ENCODE measurements at places on chromosomes 7 and 10. TPM values are rescaled to one million over a fixed set of nuclear protein-coding genes. Genes with fewer than 3 reads are reported as not detected.
A peak's percentile ranks its signal among the peaks of the same experiment; 100 is the strongest.

GRCh38 chr10:112340601-112341000, 33.3 kb upstream of the ACSL5 start:
- no peaks in the 10 kb centered on the region for H3K4me1 ChIP-seq
- no peak overlapping the region for H3K4me3 ChIP-seq
- H3K27me3 ChIP-seq, result no peaks in the 10 kb centered on the region

DNA sequence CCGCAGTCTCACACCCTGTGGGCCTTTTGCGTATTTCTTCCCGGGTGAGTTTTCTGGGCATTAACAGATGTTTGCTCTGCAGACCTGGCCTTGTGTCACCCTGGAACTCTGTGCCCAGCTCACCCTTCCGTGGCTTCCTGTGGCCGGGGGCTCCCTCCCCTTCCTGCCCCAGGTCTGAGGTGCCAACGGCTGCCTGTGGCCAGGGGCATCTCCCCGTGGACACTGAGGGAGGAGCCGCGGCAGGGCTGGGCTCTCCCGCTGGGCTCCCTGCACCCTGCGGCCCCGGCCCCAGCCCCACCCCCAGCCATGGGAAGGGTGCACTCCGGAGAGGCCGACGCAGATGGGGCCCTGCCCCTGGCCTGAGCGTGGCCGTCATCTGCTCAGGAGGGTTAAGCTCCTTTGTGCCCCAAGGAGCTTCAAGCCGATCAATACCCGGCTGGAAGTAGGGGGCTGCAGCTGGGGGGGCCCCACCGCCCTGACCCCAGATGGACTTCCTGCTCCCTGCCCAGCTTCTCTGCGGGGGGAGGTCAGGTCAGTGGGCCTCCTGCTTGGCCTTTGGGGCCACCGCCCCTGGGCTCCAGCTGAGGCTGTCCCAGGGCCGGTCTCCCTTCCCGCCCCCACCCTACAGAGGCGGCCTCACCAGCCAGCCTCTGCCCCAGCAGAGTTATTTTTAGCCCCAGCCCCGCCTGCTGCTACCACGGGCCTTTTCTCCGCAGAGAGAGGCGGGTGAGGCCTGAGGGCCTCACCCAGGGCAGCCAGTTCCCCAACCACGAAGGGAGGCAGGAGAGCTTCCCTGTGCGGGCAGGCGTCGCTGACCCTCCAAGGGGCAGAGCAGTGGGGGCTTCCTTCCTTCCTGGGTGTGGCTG, 24.2 kb downstream of the PWWP2B start:
- peak; percentile 71 for DNase-seq
- H3K4me3 ChIP-seq, result no peak overlapping the region
- H3K4me1 ChIP-seq, result peaks cover 4% of the 10 kb centered on the region
- no peaks in the 10 kb centered on the region for H3K36me3 ChIP-seq

DNA sequence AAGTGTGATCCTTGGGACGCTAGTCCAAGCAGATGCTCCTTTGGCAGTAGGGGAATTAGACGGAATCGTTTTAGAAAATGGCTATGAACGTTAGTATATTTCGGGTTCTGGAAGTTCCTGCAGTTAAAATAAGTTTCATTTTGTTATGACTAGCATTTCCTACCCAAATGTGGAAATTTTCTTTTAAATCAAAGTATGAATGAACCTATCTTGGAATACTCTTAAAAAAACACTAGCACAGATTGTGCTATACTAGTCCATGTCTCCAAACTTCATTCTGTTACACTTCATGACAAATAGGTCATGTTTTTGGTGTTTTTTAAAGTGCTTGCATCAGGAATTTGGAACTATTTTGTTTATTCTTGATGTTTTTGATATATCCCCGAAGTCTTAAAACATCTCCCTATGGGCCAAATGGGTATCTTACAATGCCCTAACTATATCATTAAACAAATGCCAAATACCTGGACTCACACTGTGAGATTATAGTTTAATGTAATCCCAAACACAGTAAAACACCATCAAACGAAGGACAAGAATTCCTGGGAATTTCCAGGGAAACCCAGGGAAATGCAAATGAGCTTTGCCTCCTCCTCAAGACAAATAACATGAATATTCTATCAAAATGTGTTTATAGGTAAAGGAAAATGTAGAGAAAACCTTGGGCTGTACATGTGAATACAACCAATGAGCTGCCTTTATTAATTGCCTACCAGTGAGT, 75.9 kb upstream of the PTPRZ1 start:
- no peaks in the 10 kb centered on the region for H3K36me3 ChIP-seq
- H3K4me3 ChIP-seq, result no peak overlapping the region
- DNase-seq, result no peak
- H3K27me3 ChIP-seq, result no peaks in the 10 kb centered on the region
- H3K27ac ChIP-seq, result no peak overlapping the region

- H3K27me3 ChIP-seq, result no peaks in the 10 kb centered on the region
- H3K36me3 ChIP-seq, result no peaks in the 10 kb centered on the region
- H3K4me3 ChIP-seq, result no peak overlapping the region
- H3K27ac ChIP-seq, result no peak overlapping the region
- DNase-seq, result no peak
Observed at GRCh38 chr7:28355635-28356319, 56.5 kb upstream of the CREB5 start.

Gene CALML5
- not detected for total RNA-seq

DNA sequence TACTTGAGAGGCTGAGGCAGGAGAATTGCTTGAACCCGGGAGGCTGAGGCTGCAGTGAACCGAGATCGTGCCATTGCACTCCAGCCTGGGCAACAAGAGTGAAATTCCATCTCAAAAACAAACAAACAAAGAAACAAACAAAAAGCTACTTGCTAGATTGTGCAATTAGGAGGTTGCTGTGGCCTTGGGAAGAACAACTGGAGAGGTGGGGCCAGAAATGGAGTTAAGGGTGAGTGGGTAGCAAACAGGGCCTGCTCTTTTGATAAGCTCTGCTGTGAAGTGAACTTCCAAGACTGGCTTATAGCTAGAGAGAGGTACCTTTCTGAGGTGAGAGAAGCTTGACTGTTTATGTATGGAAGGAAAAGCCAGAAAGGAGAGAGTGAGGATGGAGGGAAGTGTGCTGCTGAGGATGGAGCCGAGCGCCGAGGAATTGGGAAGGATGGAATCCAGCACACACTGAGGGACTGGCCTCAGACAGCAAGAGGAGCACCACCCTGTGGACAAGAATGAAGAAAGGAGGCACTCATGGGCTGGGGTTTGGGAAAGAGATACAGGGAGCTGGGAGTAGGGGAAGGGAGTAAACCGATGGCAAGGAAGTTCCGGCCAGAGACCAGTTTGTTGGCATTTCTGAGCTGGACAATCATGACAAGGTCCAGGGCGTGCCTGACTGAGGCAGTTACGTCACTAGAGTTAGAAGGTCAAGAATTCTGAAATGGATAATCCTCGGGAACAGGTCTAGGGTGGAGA, 7.0 kb upstream of the RPEL1 start:
- peak overlapping the region; percentile 70 for H3K27ac ChIP-seq
- H3K27me3 ChIP-seq, result no peaks in the 10 kb centered on the region
- H3K4me3 ChIP-seq, result no peak overlapping the region
- no peak for DNase-seq

DNA sequence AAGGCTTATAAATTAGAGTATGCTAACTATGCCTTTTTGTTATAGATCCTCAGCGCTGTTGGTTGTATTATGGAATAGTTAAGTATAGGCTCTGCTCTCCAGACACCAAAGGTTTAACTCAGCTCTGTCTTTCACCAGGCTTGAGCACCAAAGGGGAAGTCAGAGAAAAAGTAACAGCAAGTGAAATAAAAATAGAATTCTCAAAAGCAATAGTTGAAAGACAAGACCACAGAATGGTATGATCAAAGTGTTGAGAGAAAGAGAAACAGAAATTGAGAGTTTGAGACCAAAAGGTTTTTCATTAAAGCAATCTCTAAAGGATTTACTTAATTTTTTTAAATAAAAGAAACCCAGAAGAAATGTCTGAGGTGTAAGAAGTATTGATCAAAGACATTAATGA, 529.8 kb upstream of the C7orf33 start:
- H3K36me3 ChIP-seq, result no peaks in the 10 kb centered on the region
- H3K27ac ChIP-seq, result no peak overlapping the region
- H3K27me3 ChIP-seq, result no peaks in the 10 kb centered on the region
- H3K4me1 ChIP-seq, result no peaks in the 10 kb centered on the region
- no peak for DNase-seq
- H3K4me3 ChIP-seq, result no peak overlapping the region

- DNase-seq, result no peak
- H3K4me1 ChIP-seq, result no peaks in the 10 kb centered on the region
- H3K4me3 ChIP-seq, result no peak overlapping the region
- no peaks in the 10 kb centered on the region for H3K27me3 ChIP-seq
- no peak overlapping the region for H3K27ac ChIP-seq
- H3K36me3 ChIP-seq, result no peaks in the 10 kb centered on the region
Observed at GRCh38 chr10:79326361-79327089, 20.7 kb upstream of the PPIF start.

DNA sequence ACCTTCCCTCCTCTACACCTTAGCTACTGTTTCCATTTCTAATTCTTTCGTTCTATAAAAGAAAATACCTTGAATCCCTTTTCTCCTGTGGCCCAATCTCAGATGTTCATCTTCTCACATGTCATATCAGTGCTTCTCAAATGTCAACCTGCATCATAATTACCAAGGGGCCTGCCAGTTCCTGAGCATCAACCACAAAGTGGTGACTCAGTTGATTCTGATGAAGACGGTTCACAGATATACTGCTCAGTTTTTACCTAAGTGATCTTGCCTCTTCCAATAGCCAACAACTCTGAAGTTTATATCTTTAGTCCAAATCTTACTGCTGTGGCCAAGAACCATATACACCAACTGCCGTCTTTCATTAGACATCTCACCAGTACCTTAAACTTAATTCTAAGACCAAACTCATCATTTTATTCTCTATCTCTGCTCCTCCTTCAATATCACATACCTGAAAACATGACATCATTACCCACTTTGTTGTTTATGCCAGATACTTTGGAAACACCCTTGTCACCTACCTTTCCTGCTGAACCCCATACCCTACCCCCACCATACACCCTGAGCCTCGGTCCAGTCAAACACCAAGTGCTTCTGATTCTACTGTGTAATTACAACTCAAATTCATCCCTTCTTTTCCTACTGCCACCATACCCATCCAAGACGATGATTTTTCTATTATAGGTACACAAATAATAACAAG, 115.5 kb downstream of the LMBR1 start:
- no peak for DNase-seq
- no peaks in the 10 kb centered on the region for H3K27me3 ChIP-seq
- no peaks in the 10 kb centered on the region for H3K4me1 ChIP-seq
- no peak overlapping the region for H3K4me3 ChIP-seq
- no peaks in the 10 kb centered on the region for H3K36me3 ChIP-seq
- no peak overlapping the region for H3K27ac ChIP-seq
